ENCODE measurements at places on chromosomes 1 and 21.
A peak's percentile ranks its signal among the peaks of the same experiment; 100 is the strongest.

DNA sequence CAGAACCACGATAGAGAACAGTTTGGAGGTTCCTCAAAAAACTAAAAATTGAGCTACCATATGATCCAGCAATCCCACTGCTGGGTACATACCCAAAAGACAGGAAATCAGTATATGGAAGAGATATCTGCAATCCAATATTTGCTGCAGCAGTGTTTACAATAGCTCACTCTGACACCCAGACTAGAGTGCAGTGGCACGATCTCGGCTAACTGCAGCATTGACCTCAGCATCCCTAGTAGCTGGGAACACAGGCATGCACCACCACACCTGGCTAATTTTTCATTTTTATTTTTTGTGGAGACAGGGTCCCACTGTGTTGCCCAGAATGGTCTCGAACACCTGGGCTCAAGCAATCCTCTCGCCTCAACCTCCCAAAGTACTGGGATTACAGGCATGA lies 13.1 kb downstream of the TTC13 start:
- no peak for DNase-seq

DNA sequence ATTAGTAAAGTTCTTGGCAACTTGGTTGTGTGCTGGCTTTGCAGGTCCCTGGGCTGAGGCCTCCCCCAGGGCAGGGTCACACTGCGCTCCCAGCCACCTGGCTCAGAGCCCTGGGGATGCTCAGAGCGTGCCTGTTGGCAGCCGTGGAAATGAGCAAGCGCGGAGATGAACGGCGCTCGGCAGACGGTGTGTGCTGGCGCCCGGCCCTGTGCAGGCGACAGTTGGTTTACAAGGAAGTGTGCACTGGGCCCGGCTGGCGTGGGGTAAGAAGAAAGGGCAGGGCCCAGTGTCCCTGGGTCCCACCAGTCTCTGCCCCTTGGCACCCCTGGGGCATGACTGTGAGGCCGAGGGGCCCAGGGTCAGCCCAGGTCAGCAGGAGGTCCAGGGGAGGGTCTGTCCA lies 25.7 kb upstream of the PEX10 start:
- no peak for DNase-seq

DNA sequence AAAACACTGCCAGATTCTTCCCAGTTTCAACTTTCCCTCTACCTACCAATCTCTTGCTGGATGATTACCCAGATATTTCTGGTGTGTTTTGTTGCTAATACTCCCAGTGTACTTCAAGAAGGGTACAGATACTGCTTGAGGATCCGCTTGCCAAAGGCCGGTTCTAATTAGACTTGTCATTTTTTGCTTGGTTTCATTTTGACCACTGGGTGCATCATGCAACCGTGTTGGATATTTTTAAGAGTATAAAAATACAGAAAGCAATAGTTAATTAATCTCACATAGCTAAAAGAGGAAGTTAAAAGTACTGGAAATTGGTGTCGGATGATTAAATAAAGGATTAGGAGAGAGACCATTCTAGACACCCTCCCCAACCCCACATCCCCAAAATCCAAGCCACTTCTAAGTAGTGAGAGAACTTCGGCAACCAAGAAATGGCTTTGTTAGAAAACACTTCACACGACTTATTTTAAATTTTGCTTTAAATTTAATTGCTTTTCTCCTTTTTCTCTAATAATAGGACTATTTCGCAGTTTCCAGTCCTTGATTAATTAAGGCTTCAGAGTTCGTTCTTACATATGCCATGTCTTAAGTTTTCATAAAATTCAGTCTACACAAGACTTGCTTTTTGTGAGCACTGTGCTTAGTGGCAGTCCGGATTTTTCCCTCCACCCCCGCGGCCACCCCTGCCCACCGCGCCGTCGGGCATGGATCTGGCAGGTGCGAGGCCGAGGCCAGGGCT lies 2.5 kb upstream of the CDKN2C start:
- DNase-seq: no peak

- no peak for DNase-seq
These were observed 169.1 kb upstream of the PTBP2 start for GRCh38 chr1:96552451-96552850.

GRCh38 chr1:181173761-181174447 lies 85.4 kb downstream of the IER5 start:
- DNase-seq: peak; percentile 68

GRCh38 chr21:34908419-34909055 lies 140.6 kb downstream of the RUNX1 start:
- DNase-seq: no peak

GRCh38 chr1:243595527-243596210 lies 254.4 kb downstream of the AKT3 start:
- no peak for DNase-seq

- DNase-seq: peak; percentile 70
These were observed 12.1 kb downstream of the PRKACB start for GRCh38 chr1:84156210-84156621.

DNA sequence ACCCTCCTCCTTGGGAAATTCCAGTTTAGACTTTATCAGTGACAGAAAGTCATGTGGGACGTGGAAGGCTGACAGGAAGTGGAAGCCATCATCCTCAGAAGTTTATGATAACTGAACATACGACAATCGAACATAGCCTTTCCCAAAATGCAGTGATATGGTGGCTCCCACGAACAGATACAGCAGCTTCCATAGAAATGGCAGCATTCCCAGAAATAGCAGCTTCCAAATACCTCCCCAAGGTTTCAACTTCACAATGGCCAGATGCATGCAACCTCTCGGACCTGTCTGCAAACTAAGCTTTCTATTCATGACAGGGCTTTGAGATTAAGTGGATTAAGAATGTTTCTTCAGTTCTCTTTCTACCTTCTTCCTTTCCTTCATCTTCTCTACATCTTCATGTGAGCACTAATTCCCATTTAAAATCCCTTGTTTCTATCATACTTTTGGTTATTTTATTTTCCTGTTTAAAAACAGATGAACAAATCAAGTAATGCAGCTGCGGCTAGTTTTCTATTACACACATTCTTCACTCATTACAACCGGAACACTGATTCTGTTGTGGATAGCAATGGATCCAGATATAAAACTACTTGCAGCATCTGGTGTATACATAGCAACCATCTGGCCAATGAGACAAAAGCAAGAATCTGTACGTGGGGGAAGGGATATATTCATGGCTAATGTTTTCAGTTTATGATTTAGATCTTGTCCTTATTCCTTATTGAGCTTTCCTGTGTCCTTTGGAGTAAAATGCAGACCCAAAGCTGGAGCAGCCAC lies 304.8 kb downstream of the BRINP3 start:
- DNase-seq: no peak

DNA sequence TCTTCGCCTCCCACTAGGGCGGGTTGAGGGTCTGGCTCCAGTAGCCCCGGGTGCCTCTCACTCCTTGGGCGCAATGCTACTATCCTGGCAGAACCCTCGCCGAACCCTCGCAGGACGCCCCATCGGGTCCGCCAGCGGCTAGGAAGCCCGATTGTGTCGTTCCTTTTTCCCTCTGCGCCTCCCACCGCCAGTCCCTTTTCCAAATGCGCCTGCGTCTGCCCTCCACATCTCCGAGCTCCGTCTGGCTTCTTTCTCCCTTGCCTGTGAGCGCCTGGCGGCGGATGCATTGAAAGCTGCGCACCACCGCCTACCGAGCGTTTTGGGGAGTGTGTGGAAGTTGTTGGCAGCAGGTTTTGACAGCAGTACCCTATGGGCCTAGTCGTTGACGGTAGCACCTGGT lies 1.0 kb upstream of the DIRAS3 start:
- DNase-seq: no peak

DNA sequence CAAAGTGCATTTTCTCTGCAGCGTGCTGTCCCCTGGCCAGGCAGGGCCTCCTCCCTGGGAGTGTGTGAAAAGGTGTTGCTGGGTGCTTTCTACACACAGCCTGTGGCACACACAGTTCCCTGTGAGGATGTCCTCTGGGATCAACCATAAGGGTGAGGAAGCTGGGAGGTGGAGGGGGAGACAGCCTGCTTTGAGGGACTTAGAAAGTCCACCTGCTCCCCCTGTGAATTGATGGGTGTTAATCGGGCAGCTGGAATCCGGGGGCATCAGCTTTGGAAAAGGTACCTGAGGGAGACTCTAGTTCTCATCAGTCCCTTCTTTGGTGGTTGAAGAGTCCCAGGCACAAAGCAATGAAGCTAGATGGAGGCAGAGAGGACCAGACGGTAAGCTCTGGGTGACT lies 35.8 kb downstream of the LHX4 start:
- no peak for DNase-seq

DNA sequence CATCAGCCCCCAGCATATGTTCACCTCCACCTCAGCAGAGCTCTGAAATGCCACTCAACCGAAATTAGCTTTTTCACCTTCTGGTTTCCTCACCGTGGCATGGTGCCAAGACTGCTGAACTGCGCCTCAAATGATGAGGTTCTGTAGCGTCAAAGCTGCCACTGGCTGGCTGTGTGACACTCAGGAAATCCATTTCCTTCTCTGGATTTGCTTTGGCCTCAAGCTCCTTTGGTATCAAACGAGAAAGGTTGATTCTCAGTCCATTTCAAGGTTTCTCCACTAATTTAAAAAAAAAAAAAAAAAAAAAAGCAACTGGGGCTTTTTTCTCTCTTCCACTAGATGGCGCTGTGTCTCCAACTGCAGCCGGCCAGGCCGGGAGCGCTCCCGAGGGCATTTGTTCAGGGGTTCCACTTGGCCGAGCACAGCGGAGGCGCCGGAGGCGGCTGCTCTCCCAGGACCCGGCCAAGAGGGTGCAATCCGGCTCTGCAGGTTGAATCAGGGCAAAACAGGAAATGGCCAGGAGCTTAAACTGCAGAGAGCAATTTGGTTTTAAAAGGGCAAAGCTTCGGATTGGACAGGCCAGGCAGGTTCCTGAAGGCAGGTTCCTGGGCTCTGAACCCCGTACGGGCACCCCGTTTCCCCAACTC lies 26.5 kb upstream of the PLA2G2C start:
- DNase-seq: peak; percentile 37

DNA sequence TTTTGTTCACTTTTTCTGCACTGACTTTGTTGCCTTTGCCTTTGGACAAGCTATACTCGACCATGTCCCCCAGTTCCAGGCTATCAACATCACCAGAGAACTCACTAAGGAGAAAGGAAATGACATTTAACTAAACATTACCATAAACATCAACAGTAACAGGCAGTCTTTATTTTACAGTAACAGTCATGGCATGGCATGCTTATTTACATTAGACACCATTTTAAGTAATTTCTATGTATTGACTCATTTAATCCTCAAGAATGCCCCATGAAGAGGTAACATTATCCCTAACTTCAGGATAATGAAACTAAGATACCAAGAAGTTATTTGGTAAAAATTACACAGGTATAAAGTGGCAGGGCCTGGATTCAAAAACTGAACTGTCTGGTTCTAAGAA lies 8.7 kb upstream of the NRAS start:
- no peak for DNase-seq

- DNase-seq: no peak
These were observed 19.1 kb upstream of the SLC5A9 start for GRCh38 chr1:48203287-48203900.

GRCh38 chr1:109237512-109237911 lies 11.8 kb upstream of the CELSR2 start:
- DNase-seq: peak; percentile 65

GRCh38 chr1:233005156-233005555 lies 54.7 kb downstream of the NTPCR start:
- DNase-seq: no peak

DNA sequence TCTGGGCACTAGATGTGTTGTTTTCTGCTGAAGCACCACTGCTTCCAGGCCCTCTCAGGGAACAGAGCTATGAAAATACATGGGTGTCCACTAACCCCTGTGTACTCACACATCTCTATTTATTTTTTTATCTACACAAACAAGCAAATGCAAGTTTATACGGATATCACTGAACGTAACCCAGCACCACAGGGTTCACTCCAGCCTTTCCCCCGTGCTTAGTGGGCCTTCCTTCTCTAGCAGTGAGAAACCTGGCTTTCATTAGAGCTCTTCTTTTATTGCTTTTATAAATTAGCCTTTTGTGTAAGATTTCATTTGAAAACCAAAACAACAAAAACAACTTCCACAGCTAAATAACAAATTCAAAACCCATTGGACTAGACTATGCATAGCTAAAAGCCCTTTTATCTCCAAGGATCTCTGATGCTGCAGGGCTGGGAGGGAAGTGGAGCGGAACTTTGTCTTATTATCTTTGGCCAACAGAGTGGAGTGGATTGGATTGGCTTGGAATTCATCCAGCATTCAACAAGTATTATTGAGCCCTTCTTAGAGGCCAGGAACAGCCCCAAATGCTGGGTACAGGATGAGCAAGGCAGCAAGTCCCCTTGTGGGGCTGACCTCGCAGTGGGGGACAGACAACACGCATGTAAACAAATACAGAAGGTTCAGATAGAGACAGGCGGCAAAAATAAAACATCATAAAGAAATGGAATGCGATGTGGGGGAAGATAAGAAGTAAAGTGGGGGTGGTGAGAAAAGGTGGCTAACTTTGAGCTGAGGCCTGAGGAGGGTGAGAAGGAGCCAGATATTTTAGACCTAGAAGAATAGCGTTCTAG lies 371.8 kb upstream of the POU3F1 start:
- no peak for DNase-seq

DNA sequence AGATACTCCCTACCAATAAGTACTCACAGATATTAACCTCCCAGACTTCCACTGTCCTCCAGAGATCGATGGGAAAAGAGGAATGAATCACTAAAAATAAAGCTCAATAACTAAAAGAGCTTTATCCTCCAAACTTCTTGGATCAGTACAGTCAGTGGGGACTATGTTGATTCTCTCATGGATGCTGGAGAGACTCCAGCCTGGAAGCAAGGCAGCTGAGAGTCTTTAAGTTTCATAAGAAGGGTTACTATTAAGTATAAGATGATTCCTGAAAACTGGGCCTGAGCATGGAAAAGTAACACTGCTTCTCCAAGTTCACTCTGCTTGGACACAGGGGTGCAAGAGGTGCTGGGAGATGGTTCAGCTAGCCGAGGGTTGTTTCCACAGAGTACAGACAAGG lies 6.2 kb upstream of the DDR2 start:
- DNase-seq: no peak

DNA sequence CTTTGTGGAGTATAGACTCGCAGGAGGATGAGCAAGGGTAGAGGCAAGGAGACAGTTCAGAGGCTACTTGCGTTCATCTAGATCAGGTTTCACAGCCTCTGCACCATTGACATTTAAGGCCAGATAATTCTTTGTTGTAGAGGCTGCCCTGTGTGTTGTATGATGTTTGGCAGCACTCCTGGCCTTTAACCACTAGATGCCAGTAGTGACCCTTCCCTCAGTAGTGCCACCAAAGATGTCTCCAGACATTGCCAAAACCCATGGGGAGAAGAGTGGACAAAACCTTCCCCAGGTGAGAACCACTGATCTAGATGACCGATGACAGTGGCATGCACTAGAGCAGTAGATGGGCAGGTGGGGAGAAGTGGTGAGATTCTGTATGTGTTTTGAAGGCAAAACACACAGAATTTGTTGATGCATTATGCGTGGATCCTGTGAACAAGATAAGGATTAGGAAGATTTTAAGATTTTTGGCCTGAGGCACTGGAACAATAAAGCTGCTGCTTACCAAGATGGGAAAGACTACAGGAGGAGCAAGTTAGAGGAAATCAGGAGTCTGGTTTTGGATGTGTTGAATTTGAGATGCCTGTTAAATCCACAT lies 9.9 kb upstream of the COG2 start:
- DNase-seq: peak; percentile 41

- DNase-seq: no peak
These were observed 14.5 kb downstream of the SLAMF7 start for GRCh38 chr1:160753594-160753993.

GRCh38 chr1:242139442-242139841 lies 140.5 kb upstream of the MAP1LC3C start:
- no peak for DNase-seq

Data from COLO829 (cell line).